ENCODE measurements at places on chromosomes 2 and 18. TPM values are rescaled to one million over a fixed set of nuclear protein-coding genes. Genes with fewer than 3 reads are reported as not detected.

FHL2 gene
- polyA plus RNA-seq, result 25.2 TPM

TMEFF2 gene
- 101 TPM for polyA plus RNA-seq

MAL gene
- 60.2 TPM for polyA plus RNA-seq

ADAM23 gene
- 74.9 TPM for polyA plus RNA-seq

GPAT2 gene
- not detected for polyA plus RNA-seq

CD8B2 gene
- polyA plus RNA-seq, result not detected

REG3A gene
- polyA plus RNA-seq, result not detected

GAREM1 gene
- 5.6 TPM for polyA plus RNA-seq

LYG2 gene
- polyA plus RNA-seq, result 0.39 TPM

SERPINB4 gene
- polyA plus RNA-seq, result not detected
